ENCODE measurements at places on chromosomes 11 and 22. TPM values are rescaled to one million over a fixed set of nuclear protein-coding genes. Genes with fewer than 3 reads are reported as not detected.

SLC16A8 gene
- total RNA-seq = 1.2 TPM

VSTM5 gene
- total RNA-seq = 2.0 TPM

PIWIL4 gene
- 5.9 TPM for total RNA-seq

YAP1 gene
- total RNA-seq = 17.2 TPM

APOA5 gene
- total RNA-seq = not detected

REXO2 gene
- 34.7 TPM for total RNA-seq

CRACR2B gene
- total RNA-seq = under 0.01 TPM

CDCA5 gene
- 2.0 TPM for total RNA-seq

SLC3A2 gene
- 66.9 TPM for total RNA-seq

MMP13 gene
- 0.25 TPM for total RNA-seq

TRIM48 gene
- not detected for total RNA-seq

FOLH1 gene
- 1.7 TPM for total RNA-seq

TEX54 gene
- total RNA-seq = not detected

CSNK2A3 gene
- total RNA-seq = 2.5 TPM

MUC2 gene
- not detected for total RNA-seq

ILK gene
- total RNA-seq = 42.5 TPM

MRGPRE gene
- total RNA-seq = not detected

BRSK2 gene
- 31.7 TPM for total RNA-seq

OR10D3 gene
- not detected for total RNA-seq

KRTAP5-1 gene
- not detected for total RNA-seq

DBX1 gene
- not detected for total RNA-seq

MIAT gene
- total RNA-seq = 87.3 TPM

C1QTNF4 gene
- total RNA-seq = 16.7 TPM

LRRC74B gene
- not detected for total RNA-seq

SULT4A1 gene
- 35.2 TPM for total RNA-seq

DAGLA gene
- total RNA-seq = 7.4 TPM

SLC6A5 gene
- under 0.01 TPM for total RNA-seq

OTOG gene
- total RNA-seq = under 0.01 TPM

C22orf31 gene
- total RNA-seq = not detected

RTN4RL2 gene
- total RNA-seq = 1.2 TPM

PKDREJ gene
- under 0.01 TPM for total RNA-seq

SERPING1 gene
- 11.3 TPM for total RNA-seq

ENTHD1 gene
- total RNA-seq = not detected

KCNJ4 gene
- 6.6 TPM for total RNA-seq

EIF4G2 gene
- total RNA-seq = 870 TPM

DUSP8 gene
- 7.6 TPM for total RNA-seq

OR52K1 gene
- not detected for total RNA-seq

SYCE3 gene
- total RNA-seq = not detected

CST6 gene
- not detected for total RNA-seq

CCDC87 gene
- 0.25 TPM for total RNA-seq
